GM06990 (cell line): ENCODE measurements at places on chromosomes 3 and 15.

- DNase-seq, result peak; percentile 45
Measured at GRCh38 chr3:121735047-121735696, 14.4 kb downstream of the GOLGB1 start.

DNA sequence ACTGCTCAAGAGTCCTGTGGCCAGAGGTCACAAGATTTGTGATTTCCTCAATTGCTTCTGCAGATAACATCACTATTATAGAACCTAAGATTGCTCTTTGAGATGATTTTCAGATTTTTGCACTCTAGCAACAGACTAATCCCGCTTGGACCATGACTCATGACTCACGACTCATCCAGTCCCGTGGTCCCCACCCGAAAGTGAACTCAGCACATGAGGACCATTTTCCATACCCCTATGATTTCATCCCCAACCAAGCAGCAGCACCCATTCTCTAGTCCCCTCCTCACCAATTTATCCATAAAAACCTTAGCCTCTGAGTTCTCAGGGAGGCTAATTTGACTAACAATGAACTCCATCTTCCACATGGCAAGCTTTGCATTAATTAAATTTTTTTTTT is 106.3 kb upstream of the ALCAM start:
- no peak for DNase-seq

GRCh38 chr15:80507638-80508316 is 103.6 kb downstream of the ARNT2 start:
- DNase-seq, result no peak

GRCh38 chr15:60208709-60209108 is 189.1 kb downstream of the ANXA2 start:
- DNase-seq, result no peak

DNA sequence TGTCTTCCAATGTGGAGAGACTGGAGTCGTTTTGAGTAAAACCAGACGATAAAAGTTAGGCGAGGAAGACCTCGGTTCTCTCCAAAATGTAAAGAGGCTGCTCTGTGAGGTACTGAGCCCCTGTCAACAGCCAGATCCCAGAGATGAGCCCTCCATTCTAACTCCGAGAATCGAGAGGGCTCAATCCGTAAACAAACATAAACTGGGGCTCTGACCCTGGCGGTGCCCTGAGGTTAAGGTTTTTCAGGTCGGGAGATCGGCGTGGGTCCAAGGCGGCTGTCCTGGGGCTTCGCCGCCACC is 417 bp downstream of the TBCCD1 start:
- no peak for DNase-seq

DNA sequence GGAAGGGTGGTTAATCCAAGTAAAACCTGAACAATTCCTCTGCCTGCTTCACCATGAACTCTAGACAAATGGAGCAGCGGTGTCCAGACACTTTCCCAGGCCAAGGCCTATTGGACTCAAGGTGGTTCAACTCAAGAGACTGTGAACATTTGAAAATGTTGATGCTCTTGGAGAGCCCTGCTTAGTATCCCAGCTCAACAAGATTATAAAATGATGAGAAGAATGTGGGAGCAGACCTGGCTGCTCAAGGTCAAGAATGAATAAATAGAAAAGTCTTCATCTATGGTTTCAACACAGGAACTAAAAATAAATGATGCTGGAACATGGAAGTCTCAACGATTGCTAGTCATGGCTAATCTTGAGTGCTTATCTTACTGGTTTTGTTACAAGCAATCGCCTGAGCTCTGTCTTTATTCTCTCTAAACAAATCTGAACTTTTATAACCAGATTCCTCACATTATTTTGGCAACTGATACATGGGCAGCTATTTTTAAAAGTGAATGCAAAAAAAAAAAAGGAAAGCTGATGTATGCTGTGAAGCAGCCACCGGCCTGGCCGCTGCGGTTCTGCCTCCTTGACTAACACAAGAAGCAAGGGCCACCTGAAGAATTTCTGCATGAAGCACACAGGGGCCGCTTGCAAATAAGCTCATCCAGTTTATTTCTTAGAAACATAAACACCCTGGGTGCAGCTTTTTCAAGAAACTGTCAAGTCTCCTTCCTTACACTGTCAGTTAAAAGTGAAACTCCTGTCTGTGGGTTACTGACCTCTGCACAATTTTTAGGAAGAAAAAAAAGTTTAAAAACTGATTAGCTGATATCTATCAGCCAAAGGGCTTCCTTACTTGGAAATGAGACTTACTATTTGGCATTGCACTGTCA is 120.1 kb upstream of the ARHGEF3 start:
- peak; percentile 46 for DNase-seq

DNA sequence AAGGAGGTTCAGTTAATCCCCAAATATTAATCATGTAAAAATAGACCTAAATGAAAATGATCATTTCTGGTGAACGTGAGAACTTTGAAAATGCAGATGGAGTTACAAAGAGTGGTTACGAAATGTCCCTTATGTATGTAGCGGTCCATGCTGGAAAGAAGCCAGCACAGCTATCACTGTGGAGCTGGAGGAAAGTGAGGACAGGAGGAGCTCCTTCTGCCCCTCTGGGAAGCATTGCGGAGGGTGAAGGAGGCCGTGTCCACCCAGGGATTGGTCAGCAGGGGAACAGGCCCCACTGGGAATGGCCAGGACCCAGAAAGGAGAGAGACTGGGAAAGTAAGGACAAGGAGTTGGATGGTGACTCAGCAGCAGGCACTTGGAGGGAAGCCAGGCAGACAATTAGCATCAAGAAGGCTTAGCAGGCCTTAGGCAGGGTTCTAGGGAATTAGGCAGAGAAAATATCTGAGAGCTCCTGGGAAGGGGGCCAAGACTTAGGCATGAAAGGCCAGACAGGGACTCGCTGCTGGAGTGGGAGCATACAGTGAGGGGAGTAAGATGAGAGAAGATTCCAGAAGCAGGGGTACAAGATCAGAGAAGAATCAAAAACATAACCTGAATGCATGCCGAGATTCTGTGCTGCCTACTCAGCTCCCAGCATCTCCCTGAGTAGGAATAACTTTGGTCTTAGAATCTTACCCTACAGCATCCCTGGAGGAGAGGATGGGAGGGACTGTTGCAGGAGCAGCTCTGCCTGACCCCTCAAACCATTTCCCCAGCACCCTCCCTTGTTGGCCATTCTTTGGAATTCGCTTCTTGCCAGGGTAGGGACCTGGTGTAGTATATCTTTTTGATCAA is 171.0 kb upstream of the UMPS start:
- no peak for DNase-seq

DNA sequence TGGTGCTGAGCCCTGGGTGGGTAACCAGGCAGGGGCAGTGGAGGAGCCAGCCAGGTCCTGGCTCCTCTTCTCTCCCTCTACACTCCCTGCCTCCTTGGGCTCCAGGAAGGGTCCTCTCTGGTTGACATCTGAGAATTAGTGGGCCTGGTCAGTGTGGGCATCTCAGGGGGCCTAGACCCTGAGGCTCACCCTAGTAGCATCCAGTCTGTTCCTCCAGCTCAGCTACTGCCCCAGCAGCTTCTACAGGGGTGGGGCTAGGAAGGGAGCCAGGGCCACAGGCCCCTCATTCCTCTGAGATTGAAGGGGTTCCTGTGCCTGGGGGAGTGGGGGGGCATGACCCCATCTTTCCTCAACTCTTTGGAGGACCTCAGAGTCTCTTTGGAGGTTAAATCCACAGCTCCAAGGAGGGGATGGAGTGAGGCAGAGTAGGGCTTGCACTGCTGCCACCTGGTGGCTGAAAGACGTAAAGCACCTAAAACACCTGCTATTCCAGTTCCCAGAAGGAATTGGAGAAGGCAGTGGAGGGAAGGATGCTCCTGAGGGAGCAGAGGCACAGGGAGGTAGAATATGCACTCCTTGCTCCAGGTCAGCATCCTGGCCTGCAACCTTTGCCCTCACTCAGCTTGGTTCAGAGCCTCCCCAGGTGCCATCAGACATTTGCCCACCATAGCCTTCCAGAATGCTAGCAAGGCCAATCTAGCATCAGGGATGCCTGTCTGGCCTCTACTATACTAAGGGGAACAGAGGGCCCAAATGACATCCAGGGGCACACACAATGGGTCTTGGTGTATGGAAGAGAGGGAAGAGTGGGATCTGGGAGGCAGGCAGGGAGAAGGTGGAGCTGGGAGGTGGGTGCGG is 25.1 kb downstream of the C3orf18 start:
- DNase-seq, result no peak

DNA sequence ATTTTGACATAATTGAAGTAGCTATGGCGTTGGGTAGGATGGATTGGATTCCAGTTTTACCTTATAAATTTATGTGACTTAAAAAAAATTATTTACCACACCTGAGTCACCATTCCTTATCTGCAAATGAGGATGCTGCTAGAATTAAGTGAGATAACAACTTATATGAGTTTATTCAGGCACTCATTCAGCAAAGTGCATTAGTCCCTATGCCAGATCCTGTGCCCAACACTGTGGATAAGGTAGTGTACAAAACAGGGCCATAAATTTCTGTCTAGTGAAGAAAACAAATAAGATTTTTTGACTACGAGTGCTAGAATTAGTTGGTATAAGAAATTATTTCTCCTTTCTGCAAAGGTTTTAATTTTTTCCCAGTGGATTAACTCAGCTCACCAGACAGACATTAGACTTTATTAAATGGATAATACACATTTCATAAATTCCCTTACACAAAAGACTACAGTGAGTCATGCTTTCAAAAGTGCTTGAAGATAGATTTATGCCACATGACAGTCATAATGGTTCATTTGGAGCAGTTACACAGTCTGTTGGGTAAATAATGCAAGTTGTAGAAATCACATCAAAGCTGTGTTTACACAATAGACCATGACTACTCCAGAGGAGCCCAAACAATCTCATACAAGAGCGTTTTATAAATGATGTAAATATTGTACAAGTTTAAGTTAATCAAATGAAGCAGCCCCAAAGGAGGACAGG is 129.9 kb upstream of the TGFBR2 start:
- peak; percentile 20 for DNase-seq

GRCh38 chr3:31967592-31967991 is 13.5 kb downstream of the OSBPL10 start:
- no peak for DNase-seq

DNA sequence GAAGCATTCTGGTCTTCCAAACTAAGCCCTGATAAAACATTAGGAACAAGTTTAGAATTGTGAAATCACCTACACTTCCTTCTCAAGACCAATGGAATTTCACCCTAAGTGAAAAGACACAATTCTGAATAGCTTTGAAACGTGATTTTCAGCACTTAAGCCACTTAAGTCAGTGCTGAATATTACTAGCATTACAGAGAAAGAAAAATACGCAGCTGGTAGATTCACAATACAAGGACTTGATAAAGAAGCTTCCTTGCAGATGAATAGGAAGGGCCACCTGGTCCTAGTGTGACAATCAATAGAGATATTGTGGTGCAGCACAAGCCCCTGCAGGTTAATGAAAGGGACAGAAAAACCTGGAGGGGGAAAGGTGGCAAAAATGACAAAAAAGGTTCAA is 353.1 kb upstream of the ALCAM start:
- no peak for DNase-seq

GRCh38 chr3:151772825-151773480 is 39.2 kb downstream of the AADACL2 start:
- no peak for DNase-seq

GRCh38 chr3:31448035-31448881 is 84.5 kb upstream of the STT3B start:
- DNase-seq, result peak; percentile 60

GRCh38 chr3:56209982-56210751 is 258.1 kb downstream of the ERC2 start:
- no peak for DNase-seq

DNA sequence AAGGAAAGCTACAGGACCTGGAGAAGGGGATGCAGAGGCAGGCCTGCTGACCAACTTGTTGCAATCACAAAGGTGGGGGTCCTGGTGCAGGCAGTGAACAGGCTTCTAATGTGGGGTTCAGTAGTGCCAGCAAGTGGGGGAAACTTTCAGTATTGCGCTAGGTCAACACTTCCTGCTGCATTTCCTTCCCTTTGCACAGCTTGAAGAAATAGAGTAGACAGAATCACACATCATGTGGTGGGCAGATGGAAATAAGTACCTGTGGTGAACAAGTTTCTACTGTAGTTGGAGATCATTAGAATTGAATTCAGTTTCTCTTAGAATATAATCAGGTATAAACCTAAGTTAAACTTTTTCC is 63.4 kb downstream of the RGMA start:
- no peak for DNase-seq

DNA sequence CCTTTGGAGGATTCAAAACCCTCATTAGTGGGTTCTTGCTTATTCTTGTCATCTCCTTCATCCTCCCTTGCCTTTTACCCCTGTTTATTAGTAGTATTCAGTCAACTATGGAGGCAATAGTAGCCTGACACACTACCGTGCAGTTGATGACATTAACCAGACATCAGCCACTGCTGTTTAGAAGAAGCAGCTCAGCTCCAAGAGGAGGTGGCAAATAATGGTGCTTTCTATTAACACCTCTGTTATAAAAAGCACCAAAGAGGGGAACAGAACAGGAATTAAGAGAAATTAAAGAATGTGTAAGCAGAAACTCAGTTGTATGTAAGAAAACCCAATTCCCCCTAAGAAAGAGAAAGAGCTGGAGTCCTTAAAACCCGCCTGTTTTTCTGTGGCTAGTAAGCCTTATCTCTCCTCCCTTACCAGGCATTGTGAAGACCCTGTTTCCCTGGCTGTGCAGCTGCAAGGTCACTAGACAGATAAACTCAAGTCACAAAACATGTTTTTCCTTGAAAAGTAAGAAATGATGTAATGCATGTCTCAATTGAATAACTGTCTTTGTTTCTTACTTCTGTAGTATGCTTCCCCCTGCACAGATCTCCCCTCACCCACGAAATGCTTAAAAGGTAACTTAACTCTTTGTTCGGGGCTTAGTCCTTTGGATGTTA is 21.2 kb downstream of the CCR4 start:
- no peak for DNase-seq

DNA sequence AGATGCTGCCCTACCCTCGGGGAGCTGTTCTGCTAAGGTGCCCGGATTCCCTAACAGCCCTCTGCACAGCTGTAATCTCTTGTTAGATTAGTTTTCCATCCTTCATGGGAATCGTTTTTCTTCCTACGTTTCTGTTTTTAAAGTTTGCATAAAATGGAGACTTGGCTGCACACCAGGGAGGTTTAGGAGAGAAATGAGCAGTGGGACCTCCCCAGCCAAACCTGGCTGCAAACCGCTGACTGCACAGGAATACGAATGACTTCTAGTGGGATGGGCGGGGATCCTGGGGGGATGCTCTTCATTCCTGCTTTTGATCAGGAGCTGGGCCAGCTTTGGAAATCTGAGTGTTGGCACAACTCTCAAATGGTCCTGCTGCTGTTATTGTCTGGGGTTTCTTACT is 77.5 kb downstream of the THSD4 start:
- DNase-seq, result no peak
